GM13977 (cell line): ENCODE measurements at places on chromosomes 5 and 9.
A peak's percentile ranks its signal among the peaks of the same experiment; 100 is the strongest.

GRCh38 chr5:136722086-136722485 is 356.7 kb upstream of the TRPC7 start:
- DNase-seq: no peak

GRCh38 chr5:103111468-103111867 is 8.5 kb downstream of the GIN1 start:
- no peak for DNase-seq

- DNase-seq: no peak
Observed at GRCh38 chr5:99000221-99000620, 71.4 kb upstream of the CHD1 start.

GRCh38 chr9:116937361-116937760 is 250.3 kb downstream of the TRIM32 start:
- no peak for DNase-seq

- no peak for DNase-seq
Observed at GRCh38 chr5:177458912-177459350, 12.3 kb downstream of the PRR7 start.

DNA sequence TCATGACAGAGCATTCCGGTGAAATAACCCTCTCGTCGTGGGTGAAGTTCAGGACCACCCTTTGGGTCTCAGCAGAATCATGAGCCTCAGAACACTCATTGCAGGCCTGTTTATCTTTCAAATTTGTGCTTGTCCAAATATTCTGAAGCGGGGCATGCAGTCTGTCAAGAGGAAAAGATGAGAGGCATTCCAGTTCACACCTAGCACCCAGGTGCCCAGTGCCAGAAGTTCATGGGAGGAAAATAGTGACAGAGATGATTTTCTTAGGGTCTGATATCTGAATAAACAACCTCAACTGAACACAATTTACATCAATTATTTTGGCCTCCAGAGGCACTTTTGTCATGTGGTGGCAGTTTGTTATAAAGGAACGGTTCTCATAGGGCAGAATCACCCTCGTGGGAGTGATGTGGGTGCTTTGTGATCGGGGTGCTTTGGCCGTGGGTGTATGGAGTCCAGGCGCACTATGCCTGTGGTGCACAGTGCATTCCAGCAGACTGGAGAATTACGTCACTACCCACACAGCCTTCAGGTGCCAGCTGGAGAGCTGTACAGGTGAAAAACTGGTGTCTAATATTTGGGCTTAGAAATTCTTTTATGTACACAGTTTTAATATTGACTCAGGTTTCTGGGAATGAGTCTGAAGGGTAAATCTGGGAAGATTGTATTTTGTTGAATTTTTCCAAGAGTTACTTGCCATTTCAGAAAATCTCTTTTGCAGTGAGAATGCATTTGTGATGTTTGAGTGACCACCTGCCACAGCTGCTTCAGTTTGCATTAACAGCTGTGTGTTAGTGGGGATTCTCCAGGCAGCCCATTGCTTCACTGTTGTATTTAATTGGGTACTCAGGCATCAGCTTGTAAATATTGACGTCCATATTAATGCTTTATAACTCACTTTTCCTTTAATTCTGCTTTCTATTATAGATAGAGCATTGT is 289.3 kb downstream of the FANCC start:
- no peak for DNase-seq

GRCh38 chr5:98763001-98763630 is 10.3 kb upstream of the RGMB start:
- DNase-seq: no peak

- peak; percentile 96 for DNase-seq
Observed at GRCh38 chr5:69093771-69094482, at the start of gene SLC30A5. Gene SLC30A5, plus strand, starts transcription at chr5:69094014. Its CDS starts 242 bp downstream, at chr5:69094256.

- no peak for DNase-seq
Observed at GRCh38 chr9:107218829-107219485, 64.1 kb upstream of the RAD23B start.

DNA sequence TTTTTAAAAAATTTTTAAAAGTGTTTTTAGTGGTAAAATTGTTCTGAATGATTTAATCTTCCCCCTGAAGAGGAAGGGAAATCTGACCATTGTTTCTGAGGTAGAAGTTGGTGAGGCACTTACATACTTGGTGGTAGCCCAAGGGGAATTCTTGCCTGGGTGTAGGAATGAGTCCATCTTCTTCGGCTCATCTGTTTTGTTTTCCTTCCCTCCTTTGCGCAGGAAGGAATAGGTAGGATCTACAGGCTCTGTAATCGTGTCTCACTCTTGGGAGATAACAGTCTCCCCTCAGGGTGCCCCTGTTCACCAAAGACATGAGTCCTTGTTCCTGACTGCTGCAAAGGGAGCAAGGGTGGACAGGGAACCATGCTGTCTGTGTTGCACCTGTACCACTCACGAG is 138.1 kb downstream of the HSPA4 start:
- no peak for DNase-seq

DNA sequence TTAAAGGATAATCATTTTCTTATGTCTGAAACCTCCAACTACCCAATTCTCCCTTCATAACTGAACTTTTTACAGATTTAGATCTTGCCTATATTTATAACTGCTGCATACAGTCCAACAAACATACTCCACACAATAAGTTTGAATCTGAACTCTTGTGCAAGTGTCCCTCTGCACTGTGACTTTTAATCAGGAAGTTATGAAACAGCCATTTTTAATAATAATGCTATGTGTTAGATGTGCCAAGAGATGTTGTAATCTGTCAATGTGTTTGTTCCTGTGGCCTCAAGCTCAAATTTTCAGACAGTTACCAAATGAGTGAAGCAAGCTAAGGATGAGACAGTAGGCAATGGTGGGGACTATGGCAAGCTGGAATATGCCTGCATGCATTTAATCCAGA is 57.6 kb upstream of the MTAP start:
- no peak for DNase-seq

- no peak for DNase-seq
Observed at GRCh38 chr5:137731176-137731575, 4.7 kb downstream of the KLHL3 start.

DNA sequence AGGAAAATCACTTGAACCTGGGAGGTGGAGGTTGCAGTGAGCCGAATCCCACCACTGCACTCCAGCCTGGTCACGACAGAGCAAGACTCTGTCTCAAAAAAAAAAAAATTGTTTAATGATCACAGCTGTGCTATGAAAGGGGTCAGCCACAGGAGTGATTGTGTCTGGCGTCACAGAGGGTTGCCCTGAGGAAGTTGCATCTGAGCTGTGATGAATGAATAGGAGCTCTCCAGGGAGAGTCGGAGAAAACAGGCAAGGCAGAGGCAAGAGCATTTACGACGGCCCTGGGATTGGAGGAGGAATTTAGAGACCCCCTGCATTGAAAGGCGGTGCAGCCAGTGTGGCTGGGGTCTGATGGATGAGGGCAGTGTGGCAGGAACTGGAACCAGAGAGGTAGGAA is 25.1 kb downstream of the NAIF1 start:
- DNase-seq: no peak

- DNase-seq: no peak
Observed at GRCh38 chr5:71706906-71707305, 12.2 kb upstream of the CARTPT start.

DNA sequence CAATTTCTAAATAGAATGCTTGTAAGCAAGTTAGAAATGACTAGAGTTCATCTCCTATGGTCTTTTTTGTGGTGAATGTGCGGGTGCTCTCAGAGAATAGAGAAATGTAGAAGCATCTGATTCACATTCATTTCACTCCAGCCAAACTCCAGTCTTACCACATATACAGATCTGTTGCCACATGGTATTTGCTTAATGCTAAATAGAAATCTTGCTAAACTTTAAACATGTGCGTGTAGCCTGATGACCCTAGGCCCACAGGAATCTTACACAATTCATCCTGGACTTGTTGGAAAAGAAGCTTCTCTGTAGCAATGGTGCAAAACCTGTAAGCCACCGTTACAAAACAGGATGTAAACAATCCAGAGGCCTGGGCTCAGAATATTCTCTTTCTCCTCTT is 135.2 kb downstream of the PCSK1 start:
- no peak for DNase-seq

GRCh38 chr9:101455656-101456240 is 20.2 kb upstream of the ALDOB start:
- DNase-seq: no peak

GRCh38 chr9:12723409-12724028 is 30.3 kb downstream of the TYRP1 start:
- peak; percentile 15 for DNase-seq

DNA sequence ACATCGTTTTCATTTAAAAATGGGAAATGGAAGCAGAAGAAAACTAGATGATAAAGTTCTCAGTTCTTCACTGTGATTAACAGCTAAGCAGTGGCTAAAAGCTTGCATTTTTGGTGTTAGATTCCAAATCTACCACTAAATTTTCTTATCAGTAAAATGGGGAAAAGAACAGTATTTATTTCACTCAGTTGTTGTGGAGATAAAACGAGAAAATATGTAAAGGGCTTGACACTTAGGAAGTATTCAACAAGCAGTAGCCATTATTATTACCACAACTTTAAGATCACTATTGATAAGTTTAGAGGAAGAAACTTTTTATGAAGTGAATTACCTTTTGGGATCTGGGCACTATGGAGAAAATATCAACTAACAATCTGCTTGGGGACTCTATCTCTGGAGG is 4.5 kb downstream of the STOM start:
- DNase-seq: no peak

- DNase-seq: no peak
Observed at GRCh38 chr9:136829981-136830885, 12.0 kb upstream of the AJM1 start.

GRCh38 chr9:123127512-123128075 is 94.1 kb downstream of the GPR21 start:
- DNase-seq: no peak

DNA sequence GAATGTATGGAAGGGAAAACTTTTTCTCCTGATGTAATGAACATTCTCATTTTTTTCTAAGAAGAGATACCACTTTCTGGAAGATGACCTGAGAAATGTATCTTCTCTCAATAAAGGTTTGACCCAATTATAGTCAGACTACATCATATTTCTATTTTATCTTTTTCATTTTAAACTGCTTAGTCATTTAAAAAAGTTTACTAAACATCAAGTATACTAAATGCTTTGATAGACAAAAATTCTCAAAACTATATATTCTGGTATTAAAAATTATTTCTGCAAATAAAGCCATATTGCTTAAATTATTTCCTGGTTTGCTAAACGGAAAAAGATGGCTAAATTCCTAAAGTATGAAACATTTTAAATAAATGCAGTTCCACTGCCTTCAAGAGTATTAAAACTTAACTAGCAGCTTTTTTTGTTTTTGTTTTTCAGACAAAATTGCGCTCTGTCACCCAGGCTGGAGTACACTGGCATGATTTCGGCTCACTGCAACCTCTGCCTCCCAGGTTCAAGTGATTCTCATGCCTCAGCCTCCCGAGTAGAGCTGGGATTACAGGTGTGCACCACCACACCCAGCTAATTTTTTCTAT is 37.1 kb downstream of the FBXW11 start:
- no peak for DNase-seq

GRCh38 chr5:58595952-58596351 is 13.1 kb downstream of the RAB3C start:
- DNase-seq: no peak

GRCh38 chr9:107548298-107549142 is 59.0 kb upstream of the KLF4 start:
- DNase-seq: no peak

DNA sequence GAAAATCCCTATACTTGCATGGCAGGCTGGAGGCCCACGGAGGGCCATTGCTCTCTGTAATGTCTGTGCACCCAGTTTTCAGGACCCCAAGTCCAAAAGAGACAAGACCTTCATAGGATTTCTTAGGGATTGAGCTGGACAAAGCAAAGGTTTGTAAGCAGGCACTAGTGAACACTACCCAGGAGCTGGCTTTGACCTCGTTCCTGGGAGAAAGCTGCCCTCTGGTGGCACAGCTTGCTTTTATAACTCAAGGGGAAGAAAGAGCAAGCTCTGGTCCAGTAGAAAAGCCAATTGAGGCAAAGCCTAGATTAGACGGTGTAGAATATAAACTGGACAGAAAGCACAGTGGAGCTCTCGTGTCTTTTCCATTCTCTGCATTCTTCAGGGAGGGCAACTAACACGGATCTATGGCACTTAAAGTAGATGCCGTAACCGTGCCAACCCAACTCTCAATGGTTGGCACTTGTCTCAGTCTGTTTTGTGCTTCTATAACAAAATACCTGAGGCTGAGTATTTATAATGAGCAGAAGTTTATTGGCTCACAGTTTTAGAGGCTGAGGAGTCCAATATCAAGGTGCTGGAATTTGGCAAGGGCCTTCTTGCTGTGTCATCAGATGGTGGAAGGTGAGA is 7.9 kb downstream of the GABRP start:
- DNase-seq: peak; percentile 42

GRCh38 chr5:178651046-178651810 is 24.4 kb upstream of the CLK4 start:
- DNase-seq: no peak

GRCh38 chr5:159123700-159124099 is 24.0 kb upstream of the EBF1 start:
- no peak for DNase-seq

GRCh38 chr9:33452828-33453271 is 5.5 kb upstream of the AQP3 start:
- DNase-seq: peak; percentile 66

DNA sequence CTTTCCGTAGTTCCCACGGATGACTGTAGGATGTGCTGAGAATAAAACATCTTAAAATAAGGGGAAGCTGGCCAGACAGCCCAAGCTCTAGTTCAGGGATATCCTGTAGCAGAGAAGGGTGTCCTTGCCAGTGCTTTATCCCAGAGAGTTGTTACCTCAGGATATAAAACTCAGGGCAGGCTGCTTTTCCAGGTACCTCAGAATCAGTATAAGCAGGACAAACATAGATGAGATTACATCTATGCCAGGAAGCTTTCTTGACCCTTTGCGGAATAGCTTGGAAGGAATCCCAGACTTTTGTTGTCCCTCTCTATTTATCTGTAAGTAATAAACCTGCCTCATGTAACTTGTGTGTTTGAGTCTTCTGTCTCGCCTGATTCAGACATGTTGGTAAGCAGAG is 565.7 kb downstream of the PRDM9 start:
- no peak for DNase-seq

- DNase-seq: no peak
Observed at GRCh38 chr5:16889972-16890519, 46.0 kb downstream of the MYO10 start.

DNA sequence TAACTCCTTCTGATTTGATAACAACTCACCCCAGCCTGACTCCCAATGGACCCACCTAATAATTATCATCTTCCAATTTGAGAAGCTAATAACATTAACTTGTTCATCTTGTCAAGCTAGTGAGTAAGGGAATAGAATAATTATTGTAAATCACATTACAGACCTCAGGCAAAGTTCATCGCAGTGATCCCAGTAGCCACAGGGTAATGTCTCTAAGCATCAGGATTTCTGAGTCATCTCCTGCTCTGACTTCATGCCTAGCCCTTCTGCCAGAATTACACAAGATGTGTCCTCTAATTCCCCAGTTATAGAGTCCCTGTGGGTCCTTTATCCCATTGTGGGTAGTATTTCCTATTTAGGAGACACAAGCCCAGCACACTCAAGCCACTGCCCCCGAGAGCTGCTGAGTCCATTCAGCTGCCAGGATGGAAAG is 365.7 kb downstream of the DEPDC1B start:
- DNase-seq: no peak
